Amniotic epithelial cell (primary cell): ENCODE measurements at places on chromosomes 7 and 10.

DNA sequence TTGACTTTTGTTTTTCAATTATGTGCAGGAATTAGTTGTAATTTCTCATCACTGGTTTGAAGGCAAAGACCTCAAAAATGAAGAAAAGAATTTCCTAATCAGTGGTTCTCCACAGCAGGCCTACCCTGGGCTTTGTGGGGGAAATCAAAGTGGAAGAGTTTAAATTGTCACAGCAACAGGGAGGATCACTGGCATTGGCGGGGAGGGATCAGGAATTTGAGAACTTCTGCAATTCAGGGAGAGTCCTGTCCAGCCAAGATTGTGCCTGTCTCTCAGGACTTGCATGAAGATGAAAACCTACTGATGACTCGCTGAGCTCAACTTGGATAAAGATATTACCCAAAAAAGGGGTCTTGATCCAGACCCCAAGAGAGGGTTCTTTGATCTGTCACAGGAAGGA, 70.1 kb downstream of the HACD1 start:
- DNase-seq, result peak; percentile 73

GRCh38 chr7:11478426-11478825, 353.6 kb downstream of the THSD7A start:
- DNase-seq, result no peak

GRCh38 chr7:17071866-17072265, 190.1 kb upstream of the AGR3 start:
- no peak for DNase-seq

- DNase-seq, result no peak
Measured at GRCh38 chr10:34107626-34108516, 707.2 kb downstream of the PARD3 start.

- peak; percentile 68 for DNase-seq
Measured at GRCh38 chr7:22350466-22351328, 6.3 kb downstream of the RAPGEF5 start.
